Activated effector memory CD4-positive, alpha-beta T cell treated with anti-CD3 and anti-CD28 coated beads, Interleukin-2, amount 50 U/mL, for 16 hours (primary cell): ENCODE measurements at places on chromosomes 3 and 15.

GRCh38 chr3:60313951-60314461 is 937.2 kb downstream of the FHIT start:
- no peak for DNase-seq

DNA sequence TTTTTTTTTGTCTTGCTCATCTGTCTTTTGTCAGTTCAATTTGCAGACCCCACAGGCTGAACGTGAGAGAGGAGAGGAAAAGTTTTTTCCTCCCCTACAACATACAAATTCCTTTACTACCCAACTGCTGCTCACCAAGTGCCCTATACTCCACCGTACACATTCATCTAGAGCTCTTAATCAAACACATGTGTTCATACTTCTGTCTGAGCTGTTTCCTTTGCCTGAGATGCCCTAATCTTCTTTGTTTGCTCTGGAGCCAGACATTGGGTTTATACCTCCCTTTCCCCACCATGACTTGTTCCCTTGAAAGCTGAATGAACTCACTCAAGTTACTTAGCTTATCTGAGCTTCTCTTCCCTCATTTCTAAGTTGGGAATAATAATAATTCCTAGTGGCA is 122.7 kb upstream of the RASGRP1 start:
- DNase-seq, result no peak

DNA sequence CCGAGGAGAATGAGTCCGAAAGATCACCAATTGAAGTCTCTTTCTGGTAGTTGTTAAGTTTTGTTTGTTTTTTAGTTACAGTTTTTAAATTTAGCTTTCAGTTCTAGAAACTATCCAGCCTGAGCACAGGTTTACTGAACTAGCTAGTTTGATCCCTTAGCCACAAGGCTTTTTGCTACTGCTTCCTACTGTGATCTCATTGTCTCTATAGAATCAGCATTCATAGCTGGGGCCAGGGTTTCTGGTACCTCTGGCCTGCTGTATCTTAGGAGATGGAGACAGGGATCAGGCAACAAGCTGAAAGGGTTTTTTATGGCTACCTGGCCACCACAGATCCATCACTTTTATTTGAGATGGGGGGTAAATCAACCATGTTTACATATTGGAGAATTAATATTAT is 37.0 kb downstream of the GOLM2 start:
- no peak for DNase-seq

DNA sequence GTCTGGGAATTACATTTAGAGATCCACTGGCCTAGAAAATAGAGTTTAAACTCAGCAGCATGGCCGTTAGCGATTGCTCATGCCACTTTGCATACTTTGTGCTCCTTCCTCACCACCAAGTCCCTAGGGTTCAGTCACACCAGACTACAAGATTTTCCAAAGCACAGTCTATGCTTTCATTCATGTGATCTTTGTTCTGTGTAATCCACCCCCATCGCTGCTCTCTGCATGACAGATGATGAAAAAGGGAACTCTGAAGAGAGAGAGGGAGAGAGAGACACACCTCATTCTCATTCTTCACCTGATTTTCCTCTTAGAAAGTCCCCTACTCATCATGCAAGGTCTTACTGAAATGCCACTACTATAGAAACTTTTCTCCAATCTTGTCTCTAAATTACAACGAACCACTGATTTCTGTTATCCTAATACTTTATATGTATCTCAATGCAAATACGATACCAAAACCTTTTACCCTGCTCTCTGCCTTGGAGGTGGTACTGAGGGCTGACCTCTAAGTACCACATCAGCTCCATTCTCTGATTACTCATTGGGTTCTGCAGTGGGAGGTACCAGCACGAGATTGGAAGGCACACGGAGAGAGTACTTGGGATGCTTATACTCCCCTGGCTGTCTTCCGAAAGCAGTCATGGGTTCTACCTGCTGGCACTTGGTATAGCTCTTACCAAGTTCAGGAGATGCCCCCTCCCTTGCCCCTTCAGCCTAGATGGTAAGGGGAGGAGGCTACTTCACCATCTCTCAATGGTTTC is 1.1 kb upstream of the PARP15 start:
- DNase-seq, result no peak

- peak; percentile 68 for DNase-seq
Measured at GRCh38 chr3:20056725-20057611, 16.7 kb downstream of the KAT2B start.

DNA sequence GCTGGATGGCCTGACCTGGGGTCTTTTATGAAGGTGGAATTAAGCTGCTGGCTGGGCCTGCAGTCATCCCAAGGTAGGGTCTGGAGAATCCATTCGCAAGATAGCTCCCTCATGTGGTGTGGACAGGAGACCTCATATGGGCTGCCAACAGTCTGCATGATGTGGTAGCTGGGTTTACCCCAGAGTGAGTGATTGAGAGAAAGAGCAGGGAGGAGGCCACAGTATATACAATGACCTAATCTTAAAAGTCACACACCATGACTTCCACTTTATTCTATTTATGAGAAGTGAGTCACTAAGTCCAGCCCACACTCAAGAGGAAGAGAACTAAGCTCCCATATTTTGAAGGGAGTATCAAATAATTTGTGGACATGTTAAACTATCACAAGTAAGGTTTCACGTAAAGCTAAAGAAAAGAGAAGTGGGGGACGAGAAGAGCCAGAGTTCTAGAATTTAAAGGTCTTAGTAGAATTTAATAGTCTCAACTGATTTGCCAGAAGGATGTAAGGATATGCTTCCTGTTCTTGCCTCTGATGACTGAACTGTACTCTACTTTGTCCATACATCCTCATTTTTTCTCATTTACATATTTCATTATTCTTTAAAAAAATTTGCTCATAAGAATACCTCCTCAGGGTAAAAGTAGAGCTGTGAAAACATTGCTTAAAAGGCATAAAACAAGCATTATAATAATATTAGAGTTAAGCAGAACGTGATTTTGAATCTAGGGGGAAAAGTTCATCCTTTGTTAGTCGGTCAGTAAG is 184.4 kb downstream of the PEX5L start:
- no peak for DNase-seq

GRCh38 chr3:156120528-156121251 is at the start of gene KCNAB1:
TSS of gene KCNAB1 (plus strand) at chr3:156120578.
- DNase-seq, result no peak

DNA sequence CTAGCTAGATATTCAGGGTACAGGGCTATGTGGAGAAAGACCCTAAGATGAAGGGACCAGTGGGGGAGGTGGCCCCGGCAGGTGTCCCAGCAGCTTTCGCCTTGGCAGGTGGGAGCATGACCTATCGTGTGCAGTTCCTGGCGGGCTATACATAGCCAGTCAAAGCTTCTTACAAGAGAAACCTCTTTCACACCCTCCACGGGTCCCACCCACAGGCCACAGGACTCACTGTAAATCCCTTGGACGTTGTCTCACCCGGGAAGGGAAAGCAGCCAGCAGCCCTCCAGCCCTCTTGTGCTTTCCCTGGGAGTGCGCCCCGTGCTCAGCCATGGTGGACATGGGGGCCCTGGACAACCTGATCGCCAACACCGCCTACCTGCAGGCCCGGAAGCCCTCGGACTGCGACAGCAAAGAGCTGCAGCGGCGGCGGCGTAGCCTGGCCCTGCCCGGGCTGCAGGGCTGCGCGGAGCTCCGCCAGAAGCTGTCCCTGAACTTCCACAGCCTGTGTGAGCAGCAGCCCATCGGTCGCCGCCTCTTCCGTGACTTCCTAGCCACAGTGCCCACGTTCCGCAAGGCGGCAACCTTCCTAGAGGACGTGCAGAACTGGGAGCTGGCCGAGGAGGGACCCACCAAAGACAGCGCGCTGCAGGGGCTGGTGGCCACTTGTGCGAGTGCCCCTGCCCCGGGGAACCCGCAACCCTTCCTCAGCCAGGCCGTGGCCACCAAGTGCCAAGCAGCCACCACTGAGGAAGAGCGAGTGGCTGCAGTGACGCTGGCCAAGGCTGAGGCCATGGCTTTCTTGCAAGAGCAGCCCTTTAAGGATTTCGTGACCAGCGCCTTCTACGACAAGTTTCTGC is 15.0 kb downstream of the GRK7 start:
- no peak for DNase-seq

- no peak for DNase-seq
Measured at GRCh38 chr3:62818347-62818746, 56.9 kb downstream of the CADPS start.

DNA sequence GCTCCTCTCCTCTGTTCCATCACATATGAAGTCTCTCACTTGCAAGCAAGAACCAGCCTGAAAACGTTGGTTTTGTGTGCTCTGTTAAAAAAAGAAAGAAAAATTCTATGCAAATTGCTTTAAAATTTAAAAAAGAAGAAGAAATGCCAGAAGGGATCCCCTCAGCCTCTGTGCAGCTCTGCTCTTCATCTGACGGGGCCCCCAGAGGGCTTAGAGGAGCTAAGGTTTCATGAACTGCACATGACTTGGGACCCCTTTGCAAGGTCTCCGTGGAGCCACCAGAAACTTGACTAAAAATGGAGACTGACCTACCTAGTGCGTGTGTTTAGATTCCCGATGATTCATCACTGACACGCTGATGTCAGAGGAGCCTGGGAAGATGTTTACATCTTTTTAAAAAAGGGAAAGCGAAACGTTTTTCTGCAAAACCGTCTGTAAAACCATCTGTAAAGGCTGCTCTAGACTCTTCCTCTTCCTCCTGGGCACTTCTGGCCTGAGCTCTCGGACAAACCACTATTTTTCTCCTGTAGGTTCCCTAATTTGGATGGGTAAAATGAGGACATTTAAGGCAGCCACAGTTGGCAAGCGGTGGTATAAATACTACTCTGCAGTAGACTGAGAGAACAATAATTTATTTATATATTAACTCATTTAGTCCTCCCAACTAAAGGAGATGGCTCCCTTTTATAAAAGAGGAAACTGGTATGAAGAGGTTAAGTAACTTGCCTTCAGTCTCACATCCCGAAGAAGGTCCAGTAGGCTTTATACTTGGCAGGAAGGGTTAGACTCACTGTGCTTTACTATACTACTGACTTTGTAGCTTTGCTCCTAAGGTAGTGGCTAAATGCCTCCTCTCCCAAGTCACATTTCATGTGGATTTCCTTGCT is 67.2 kb upstream of the POLG start:
- no peak for DNase-seq

DNA sequence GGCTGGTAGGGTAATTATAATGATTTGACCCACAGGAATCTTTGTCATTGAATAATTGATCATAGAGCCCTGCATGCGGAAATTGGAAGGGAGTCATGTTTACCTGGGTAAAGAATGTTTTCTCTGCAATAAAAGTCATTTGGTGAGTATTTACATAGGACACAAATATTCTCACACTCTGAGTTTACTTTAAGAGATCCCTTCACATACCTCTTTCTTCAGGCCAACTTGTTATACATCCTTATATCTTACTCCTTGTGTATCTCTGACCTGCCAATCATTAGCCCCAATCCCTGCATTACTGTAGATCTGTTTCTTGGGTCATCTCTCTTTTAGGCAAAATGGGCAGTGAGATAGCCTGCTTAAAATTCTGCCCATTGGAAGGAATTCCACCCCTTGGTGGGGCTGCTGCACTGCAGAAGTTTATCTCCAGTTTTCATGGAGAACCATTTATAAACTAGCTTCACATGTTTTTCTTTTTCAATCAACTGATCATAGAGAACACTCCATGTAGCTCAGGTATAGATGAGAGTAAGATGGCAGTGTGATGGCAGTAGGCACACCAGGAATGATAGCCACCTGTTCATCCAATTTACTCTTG is 46.2 kb downstream of the ILDR1 start:
- DNase-seq, result no peak

DNA sequence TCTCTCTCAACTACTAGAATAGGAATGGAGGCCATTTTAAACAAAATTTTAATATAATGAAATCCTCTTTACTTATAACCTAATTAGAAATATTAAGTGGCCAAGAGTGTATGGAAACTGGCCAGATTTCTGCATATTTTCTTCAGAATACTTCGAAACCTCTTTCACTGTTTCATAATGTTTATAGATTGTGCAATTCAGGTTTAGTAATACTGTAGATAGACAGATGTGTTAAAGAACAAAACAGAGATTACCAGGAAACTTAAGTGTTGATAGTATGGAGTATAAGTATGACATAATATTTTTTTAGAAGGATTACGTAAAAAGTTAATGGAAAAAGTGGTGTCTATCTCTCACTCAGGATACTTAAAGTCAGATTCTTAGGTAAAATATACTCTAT is 4.7 kb downstream of the ABHD5 start:
- no peak for DNase-seq

- no peak for DNase-seq
Measured at GRCh38 chr3:189316296-189317019, 144.7 kb downstream of the TPRG1 start.

GRCh38 chr15:77446840-77447390 is 26.2 kb downstream of the HMG20A start:
- DNase-seq, result no peak

- DNase-seq, result no peak
Measured at GRCh38 chr3:105327662-105328337, 38.9 kb upstream of the ALCAM start.

DNA sequence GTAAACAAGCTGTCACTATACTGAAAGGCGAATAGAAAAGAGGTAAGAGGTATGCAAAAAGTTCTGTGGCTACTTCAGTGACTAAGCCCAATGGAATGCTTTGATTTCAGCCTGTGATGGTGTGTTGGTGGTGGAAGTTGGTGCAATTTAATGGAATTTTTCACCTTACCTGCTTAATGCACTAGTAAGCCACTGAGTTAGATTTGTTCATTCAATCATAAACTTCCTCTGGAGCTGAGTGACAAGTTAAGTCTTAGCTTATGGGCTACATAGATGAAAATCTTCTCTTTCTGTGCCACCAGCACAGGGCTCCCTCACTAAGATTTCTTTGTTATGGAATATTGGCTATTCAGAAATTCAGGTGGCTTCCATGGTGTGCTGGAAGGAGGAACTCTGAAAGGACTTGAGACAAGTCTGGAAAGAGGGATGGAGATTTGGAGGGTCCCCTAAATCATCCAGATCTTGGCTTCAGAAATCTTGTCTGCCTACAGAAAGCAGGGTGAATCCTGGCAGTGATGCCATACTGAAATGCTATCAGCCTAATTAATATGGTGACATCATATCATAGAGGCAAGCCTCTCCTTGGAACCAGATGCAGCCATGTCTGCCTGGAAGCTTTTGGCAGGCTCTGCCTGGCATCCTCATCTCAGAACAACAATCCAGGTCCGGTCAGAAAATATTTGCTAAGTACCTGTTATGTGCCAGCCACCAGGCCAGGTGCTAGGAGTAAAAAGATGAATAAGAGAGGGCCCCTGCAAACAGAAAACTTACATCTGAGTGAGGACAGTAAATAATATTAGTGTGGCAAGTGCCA is 8.1 kb upstream of the GAP43 start:
- no peak for DNase-seq

DNA sequence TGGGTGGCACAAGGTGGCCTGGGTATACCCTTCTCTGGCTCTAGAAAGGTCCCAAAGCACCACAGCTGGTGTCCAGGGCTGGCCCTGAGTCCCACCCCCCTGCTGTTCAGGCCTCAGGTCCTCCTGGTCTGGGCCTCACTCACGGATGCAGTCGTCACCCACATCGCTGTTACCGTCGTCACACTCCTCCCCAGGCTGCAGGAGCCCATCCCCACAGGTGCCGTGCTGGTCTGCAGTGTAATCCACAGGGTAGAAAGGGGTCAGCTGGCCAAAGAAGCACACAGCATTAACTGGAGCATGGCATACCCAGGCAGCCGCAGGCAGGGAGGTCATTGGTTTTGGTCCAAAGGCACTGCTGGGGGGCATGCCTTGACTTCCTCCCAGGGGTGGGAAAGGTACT is 28.4 kb downstream of the EAF1 start:
- no peak for DNase-seq

- DNase-seq, result no peak
Measured at GRCh38 chr15:61035311-61035710, 193.8 kb downstream of the RORA start.

GRCh38 chr3:50237133-50237651 is 1.2 kb downstream of the GNAI2 start:
- DNase-seq, result peak; percentile 76

- no peak for DNase-seq
Measured at GRCh38 chr3:132255041-132255745, 62.0 kb upstream of the ACP3 start.
